Endothelial cell of umbilical vein (primary cell): ENCODE measurements at places on chromosomes 3 and 15. TPM values are rescaled to one million over a fixed set of nuclear protein-coding genes. Genes with fewer than 3 reads are reported as not detected.
A peak's percentile ranks its signal among the peaks of the same experiment; 100 is the strongest.

- no peak for DNase-seq
- H3K4me1 ChIP-seq, result no peaks in the 10 kb centered on the region
- no peak overlapping the region for H3K27ac ChIP-seq
- no peak overlapping the region for H3K4me3 ChIP-seq
Measured at GRCh38 chr3:173690542-173691180, 293.1 kb downstream of the NLGN1 start.

GRCh38 chr3:53643757-53644156, 149.3 kb downstream of the CACNA1D start:
- H3K27ac ChIP-seq, result no peak overlapping the region
- no peak for DNase-seq
- no peaks in the 10 kb centered on the region for H3K27me3 ChIP-seq
- no peaks in the 10 kb centered on the region for H3K36me3 ChIP-seq
- H3K4me3 ChIP-seq, result no peak overlapping the region
- H3K4me1 ChIP-seq, result no peaks in the 10 kb centered on the region

GRCh38 chr3:144221761-144222160, 250.1 kb downstream of the DIPK2A start:
- no peaks in the 10 kb centered on the region for H3K36me3 ChIP-seq
- H3K4me3 ChIP-seq, result no peak overlapping the region
- no peaks in the 10 kb centered on the region for H3K4me1 ChIP-seq
- H3K27me3 ChIP-seq, result no peaks in the 10 kb centered on the region
- DNase-seq, result no peak

DNA sequence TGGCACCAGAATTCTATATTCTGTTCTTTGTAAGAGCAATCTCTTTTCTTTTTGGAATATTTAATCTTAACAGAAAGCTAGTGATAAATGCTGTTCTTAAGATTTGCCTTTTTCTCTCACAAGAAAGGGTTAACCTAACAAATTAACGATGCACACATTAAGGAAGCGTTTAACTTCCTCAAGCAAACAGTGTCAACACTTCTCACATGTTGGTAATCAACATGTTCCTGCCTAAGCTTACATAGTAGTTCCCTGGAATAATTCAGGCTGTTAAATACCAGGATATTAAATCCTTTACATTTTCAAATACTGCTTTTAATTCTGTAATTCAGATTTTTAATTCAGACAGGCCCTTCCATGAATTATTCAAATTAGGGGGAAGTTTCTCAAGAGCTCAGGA, 67.4 kb upstream of the RPL35A start:
- H3K36me3 ChIP-seq, result peaks cover 7% of the 10 kb centered on the region
- no peaks in the 10 kb centered on the region for H3K4me1 ChIP-seq
- no peak for DNase-seq
- H3K27ac ChIP-seq, result no peak overlapping the region
- no peaks in the 10 kb centered on the region for H3K27me3 ChIP-seq

ITIH3 gene
- total RNA-seq, result not detected in 2 replicates

- peaks cover 20% of the 10 kb centered on the region for H3K4me1 ChIP-seq
- DNase-seq, result no peak
- H3K4me3 ChIP-seq, result peak overlapping the region; percentile 56
- no peaks in the 10 kb centered on the region for H3K36me3 ChIP-seq
- H3K27me3 ChIP-seq, result no peaks in the 10 kb centered on the region
Measured at GRCh38 chr15:65529762-65530317, 423 bp upstream of the HACD3 start.

GRCh38 chr3:72397586-72397985, 450.7 kb downstream of the SHQ1 start:
- H3K4me3 ChIP-seq, result no peak overlapping the region
- no peaks in the 10 kb centered on the region for H3K36me3 ChIP-seq
- no peak overlapping the region for H3K27ac ChIP-seq
- H3K27me3 ChIP-seq, result no peaks in the 10 kb centered on the region
- no peak for DNase-seq
- no peaks in the 10 kb centered on the region for H3K4me1 ChIP-seq

- H3K27ac ChIP-seq, result no peak overlapping the region
- H3K4me3 ChIP-seq, result no peak overlapping the region
- H3K4me1 ChIP-seq, result no peaks in the 10 kb centered on the region
- peak; percentile 28 for DNase-seq
Measured at GRCh38 chr15:83571820-83572707, 81.9 kb upstream of the ADAMTSL3 start.

FAM162A gene
- total RNA-seq, result 23.4 and 25.9 TPM in 2 replicates

GRCh38 chr3:120129718-120130513, 35.7 kb upstream of the GSK3B start:
- no peaks in the 10 kb centered on the region for H3K27me3 ChIP-seq
- DNase-seq, result no peak
- H3K4me1 ChIP-seq, result no peaks in the 10 kb centered on the region

CLDN18 gene
- not detected in 2 replicates for total RNA-seq

- H3K4me3 ChIP-seq, result no peak overlapping the region
- H3K27me3 ChIP-seq, result no peaks in the 10 kb centered on the region
- no peak for DNase-seq
- no peaks in the 10 kb centered on the region for H3K36me3 ChIP-seq
- no peaks in the 10 kb centered on the region for H3K4me1 ChIP-seq
Measured at GRCh38 chr15:100152463-100152862, 189.3 kb downstream of the ADAMTS17 start.

- H3K4me3 ChIP-seq, result no peak overlapping the region
- H3K36me3 ChIP-seq, result no peaks in the 10 kb centered on the region
- H3K27me3 ChIP-seq, result no peaks in the 10 kb centered on the region
- no peak for DNase-seq
Measured at GRCh38 chr3:53079791-53080555, 34.1 kb upstream of the SFMBT1 start.

DNA sequence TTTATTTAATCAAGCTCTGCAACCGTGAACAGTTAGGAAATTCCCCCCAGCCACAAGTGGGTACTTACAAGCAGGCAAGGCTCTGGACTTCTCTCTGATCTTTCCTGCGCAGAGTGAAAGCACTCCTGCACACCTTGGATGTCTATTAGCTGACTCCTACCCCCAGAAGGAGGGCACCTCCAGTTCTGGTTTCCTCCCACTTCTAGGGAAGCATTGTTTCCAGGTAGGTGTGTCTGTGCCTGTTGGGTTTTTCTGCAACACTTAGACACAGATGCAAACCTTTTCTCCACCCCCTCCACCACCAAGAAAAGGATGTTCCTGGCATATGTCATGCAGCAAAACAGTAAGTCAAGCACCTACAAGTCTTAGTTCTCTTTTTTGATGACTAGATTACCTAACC, at the start of gene ZBED2:
Gene ZBED2 (minus strand): TSS at position 115 of the 400 bp plus-strand sequence. CDS start 1,145 bp downstream, outside the sequence.
- no peaks in the 10 kb centered on the region for H3K36me3 ChIP-seq
- peaks cover 3% of the 10 kb centered on the region for H3K27me3 ChIP-seq
- H3K4me3 ChIP-seq, result no peak within 1 kb of the TSS
- no peak within 1 kb of the TSS for H3K27ac ChIP-seq

- no peaks in the 10 kb centered on the region for H3K27me3 ChIP-seq
- H3K36me3 ChIP-seq, result no peaks in the 10 kb centered on the region
- no peaks in the 10 kb centered on the region for H3K4me1 ChIP-seq
- no peak for DNase-seq
- no peak overlapping the region for H3K27ac ChIP-seq
Measured at GRCh38 chr3:87546216-87546615, 269.8 kb upstream of the POU1F1 start.

C3orf52 gene
- 2.1 and 4.6 TPM in 2 replicates for total RNA-seq

DNA sequence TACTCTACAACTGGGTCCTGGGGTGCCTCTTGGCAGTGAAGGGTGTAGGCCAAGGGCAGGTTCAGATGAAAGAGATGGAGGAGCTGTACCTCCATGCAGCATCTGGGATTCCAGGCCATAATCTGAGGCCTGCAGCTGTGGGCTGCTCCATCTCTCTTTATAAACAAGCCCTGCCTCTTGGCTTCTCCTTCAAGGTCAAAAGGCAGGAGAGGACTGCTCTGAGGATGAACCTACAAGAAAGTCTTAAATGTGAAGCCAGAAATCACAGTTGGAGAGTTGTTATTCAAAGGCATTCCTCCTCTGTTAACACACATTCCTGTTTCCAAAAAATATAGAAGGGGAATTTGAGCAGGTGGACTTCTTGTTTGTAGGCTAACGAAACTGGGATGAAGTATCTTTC, 355.5 kb downstream of the NTRK3 start:
- H3K36me3 ChIP-seq, result no peaks in the 10 kb centered on the region
- no peak overlapping the region for H3K4me3 ChIP-seq
- H3K4me1 ChIP-seq, result no peaks in the 10 kb centered on the region
- no peaks in the 10 kb centered on the region for H3K27me3 ChIP-seq
- H3K27ac ChIP-seq, result no peak overlapping the region
- DNase-seq, result no peak

DNA sequence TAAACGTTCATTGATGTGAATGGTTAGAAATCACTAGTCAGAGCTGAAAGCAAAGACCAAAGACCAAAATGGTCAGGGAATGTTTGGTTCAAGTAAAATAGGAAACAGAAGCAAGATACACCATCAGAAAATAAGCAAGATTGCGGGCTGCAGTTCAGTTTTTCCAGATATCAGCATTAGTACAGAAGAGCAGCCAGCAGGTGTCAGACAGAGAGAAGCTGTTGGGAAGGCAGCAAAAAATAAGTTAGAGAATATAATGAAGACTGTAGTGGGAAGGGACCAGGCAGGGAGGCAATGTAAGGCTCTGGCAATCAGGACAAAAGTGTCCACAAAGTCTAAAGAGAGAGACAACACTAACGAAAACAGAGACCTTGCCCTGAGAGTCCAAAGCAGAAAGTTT, 639.4 kb upstream of the NAALADL2 start:
- no peaks in the 10 kb centered on the region for H3K36me3 ChIP-seq
- no peak for DNase-seq
- H3K27me3 ChIP-seq, result no peaks in the 10 kb centered on the region
- H3K27ac ChIP-seq, result no peak overlapping the region
- no peaks in the 10 kb centered on the region for H3K4me1 ChIP-seq

GLDN gene
- total RNA-seq, result not detected in 2 replicates

DNA sequence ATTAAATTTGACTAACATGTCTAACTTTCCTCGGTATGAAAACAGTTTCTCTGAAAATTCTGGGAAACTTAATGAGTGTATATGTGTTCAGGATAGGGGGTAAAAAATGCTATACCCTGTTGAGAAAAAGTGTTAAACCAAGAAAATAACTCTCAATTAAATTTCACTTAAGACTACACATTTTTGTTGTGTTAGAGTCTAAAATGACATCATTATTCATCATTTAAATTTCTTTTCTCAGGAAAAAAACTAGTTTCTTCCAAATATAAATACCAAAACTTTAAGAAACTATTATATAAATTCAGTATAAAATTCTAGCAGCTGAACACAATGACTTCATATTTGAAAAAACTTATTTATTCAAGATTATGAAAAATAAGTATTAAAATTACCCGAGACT, 52.2 kb downstream of the ZNF148 start:
- no peaks in the 10 kb centered on the region for H3K27me3 ChIP-seq
- no peak overlapping the region for H3K4me3 ChIP-seq
- no peak overlapping the region for H3K27ac ChIP-seq
- peaks cover 2% of the 10 kb centered on the region for H3K36me3 ChIP-seq
- DNase-seq, result no peak

- H3K4me3 ChIP-seq, result no peak overlapping the region
- no peaks in the 10 kb centered on the region for H3K27me3 ChIP-seq
- no peak overlapping the region for H3K27ac ChIP-seq
- no peaks in the 10 kb centered on the region for H3K4me1 ChIP-seq
Measured at GRCh38 chr3:96182756-96183155, 631.6 kb upstream of the EPHA6 start.

DNA sequence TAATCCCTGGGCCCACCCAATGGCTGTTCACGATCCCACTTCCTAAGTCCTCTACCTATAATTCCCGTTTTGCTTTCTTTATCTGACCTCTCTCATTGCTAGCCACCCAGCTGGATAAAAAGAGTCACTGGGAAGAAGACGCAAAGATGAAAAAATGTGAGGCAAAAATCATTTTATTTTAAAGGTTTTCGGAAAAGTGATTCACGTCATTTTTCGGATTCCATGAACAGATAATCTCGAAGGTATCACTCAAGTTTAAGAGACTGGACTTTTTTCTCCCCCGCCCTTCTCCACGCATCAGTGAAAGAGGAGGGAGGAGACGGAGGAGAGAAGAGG, 266.6 kb downstream of the CGGBP1 start:
- H3K27ac ChIP-seq, result no peak overlapping the region
- H3K4me3 ChIP-seq, result no peak overlapping the region
- DNase-seq, result no peak
- peaks cover 36% of the 10 kb centered on the region for H3K27me3 ChIP-seq
- H3K4me1 ChIP-seq, result no peaks in the 10 kb centered on the region

GRCh38 chr3:34703053-34703452, 904.6 kb downstream of the PDCD6IP start:
- DNase-seq, result no peak
- H3K4me3 ChIP-seq, result no peak overlapping the region
- H3K27me3 ChIP-seq, result no peaks in the 10 kb centered on the region
- no peaks in the 10 kb centered on the region for H3K36me3 ChIP-seq
- H3K4me1 ChIP-seq, result no peaks in the 10 kb centered on the region
- no peak overlapping the region for H3K27ac ChIP-seq

DNA sequence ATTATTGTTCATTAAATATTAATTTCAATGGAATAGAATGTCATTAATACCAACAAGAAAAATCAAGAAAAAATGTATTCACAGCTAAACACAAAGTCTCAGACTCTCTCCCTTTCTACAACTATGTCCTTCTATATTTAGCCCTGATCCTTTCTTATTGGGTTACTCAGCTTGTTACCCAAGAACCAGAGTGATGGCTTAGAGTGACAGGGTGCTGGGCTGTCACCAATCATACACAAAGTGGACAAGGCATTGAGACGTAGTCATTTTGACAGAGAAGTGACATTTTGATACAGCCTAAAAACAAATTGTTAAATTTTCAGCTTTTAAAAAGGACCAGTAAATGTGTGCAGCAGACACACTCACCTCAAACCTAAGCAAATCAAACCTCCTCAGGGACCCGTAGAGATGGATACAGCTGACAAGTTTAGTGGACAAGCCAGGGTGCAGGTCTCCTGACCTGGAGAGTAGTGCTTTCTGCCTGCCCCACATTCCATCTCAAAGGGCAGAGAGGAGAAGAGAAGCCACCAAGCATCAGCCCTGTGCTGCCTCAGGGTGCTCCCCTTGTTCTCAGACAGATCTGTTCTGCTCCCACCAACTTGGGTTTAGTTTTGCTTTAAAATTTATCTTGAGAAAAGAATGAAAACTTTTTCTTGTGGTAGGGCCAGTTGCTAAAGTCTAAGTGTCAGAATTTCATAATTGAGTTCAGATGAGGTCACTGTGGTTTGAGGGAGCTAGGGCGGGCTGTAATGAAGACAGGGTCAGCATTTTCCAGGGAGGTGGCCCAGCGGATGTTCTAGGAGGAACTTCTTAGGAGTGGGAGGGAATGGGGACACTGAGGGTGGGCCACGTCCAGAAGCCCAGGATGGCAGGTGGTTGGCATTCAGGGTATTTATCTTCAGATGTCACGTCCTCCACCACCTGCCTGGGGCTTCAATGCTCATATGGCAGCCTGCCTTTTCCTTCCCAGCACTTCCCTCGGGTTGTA, 136.5 kb upstream of the TBL1XR1 start:
- no peak overlapping the region for H3K27ac ChIP-seq
- H3K4me1 ChIP-seq, result peaks cover 4% of the 10 kb centered on the region
- H3K4me3 ChIP-seq, result no peak overlapping the region

GRCh38 chr3:32725721-32726120, 40.7 kb downstream of the CNOT10 start:
- no peak overlapping the region for H3K27ac ChIP-seq
- no peaks in the 10 kb centered on the region for H3K4me1 ChIP-seq
- peaks cover 5% of the 10 kb centered on the region for H3K36me3 ChIP-seq
- H3K27me3 ChIP-seq, result no peaks in the 10 kb centered on the region
- no peak for DNase-seq

- no peaks in the 10 kb centered on the region for H3K4me1 ChIP-seq
- H3K4me3 ChIP-seq, result no peak overlapping the region
- H3K36me3 ChIP-seq, result no peaks in the 10 kb centered on the region
Measured at GRCh38 chr3:147267434-147267833, 138.9 kb downstream of the ZIC4 start.

GRCh38 chr15:50116477-50116876, 2.6 kb downstream of the ATP8B4 start:
- H3K36me3 ChIP-seq, result no peaks in the 10 kb centered on the region
- peak; percentile 6 for DNase-seq
- no peak overlapping the region for H3K27ac ChIP-seq
- peaks cover 5% of the 10 kb centered on the region for H3K27me3 ChIP-seq
